Bronchial epithelial cell (primary cell): ENCODE measurements at places on chromosomes 2 and 18. TPM values are rescaled to one million over a fixed set of nuclear protein-coding genes. Genes with fewer than 3 reads are reported as not detected.

ANKRD29 gene
- 14.0 and 15.0 TPM in 2 replicates for total RNA-seq

ERBB4 gene
- under 0.01 TPM in 2 replicates for total RNA-seq

TXNDC2 gene
- under 0.01 TPM in 1 of 2 replicates, not detected in the other for total RNA-seq

SLC19A3 gene
- not detected in 2 replicates for total RNA-seq

KIF5C gene
- not detected in 2 replicates for total RNA-seq
